Thyroid gland (tissue), 4 donors: ENCODE measurements at places on chromosomes 13 and 19. TPM values are rescaled to one million over a fixed set of nuclear protein-coding genes. Genes with fewer than 3 reads are reported as not detected.

GRCh38 chr19:8150998-8151766 is 1.8 kb upstream of the FBN3 start:
- peaks cover 40% of the 10 kb centered on the region for H3K4me1 ChIP-seq
- no peaks in the 10 kb centered on the region for H3K36me3 ChIP-seq
- no peak overlapping the region for H3K27ac ChIP-seq
- peak; percentile 66 for DNase-seq
- H3K4me3 ChIP-seq = no peak overlapping the region
- H3K27me3 ChIP-seq = no peaks in the 10 kb centered on the region

GRCh38 chr13:45328661-45329111 is 12.3 kb downstream of the TPT1 start:
- H3K4me1 ChIP-seq = peaks cover 53% of the 10 kb centered on the region
- H3K36me3 ChIP-seq = no peaks in the 10 kb centered on the region
- H3K4me3 ChIP-seq = no peak overlapping the region
- H3K27me3 ChIP-seq = no peaks in the 10 kb centered on the region
- H3K27ac ChIP-seq = peak overlapping the region; percentile 61

DNA sequence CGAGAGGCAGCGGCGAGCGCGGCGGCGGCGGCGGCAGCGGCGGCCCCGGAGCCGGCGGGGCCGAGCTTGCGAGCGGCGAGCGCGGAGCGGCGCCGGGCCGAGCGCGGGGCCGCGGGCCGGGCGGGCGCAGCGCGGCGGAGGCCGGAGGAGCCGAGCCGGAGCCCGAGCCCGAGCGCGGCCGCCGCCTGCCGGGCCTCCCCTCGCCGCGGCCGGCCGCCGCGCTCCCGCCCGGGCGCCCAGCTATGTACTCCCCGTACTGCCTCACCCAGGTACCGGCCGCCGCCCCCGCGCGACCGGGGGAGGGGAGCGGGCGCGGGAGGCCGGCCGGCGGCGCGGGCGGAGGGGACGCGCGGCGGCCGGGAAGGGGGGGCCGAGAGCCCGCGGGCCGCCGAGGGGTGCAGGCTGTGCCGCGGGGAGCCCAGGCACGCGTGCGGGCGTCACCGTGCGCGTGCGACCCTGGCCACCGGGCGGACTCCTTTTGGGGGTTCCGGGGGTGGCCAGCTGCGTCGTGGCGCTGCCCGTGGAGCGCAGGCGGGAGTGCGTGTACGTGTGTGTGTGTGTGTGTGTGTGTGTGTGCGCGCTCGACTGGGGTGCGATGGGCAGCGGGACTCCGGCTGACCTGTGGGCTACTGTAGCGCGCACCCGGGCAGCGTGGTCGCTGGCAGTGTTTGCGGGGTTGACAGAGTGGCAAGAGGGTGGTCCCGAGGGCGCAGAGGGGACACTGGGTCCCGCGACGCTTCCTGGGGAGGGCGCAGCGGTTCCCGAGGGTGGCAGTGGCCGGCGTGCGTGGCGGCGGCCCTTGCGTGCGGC is 526 bp downstream of the NFIX start:
- H3K36me3 ChIP-seq = no peaks in the 10 kb centered on the region
- H3K4me1 ChIP-seq = peaks cover 20% of the 10 kb centered on the region
- no peaks in the 10 kb centered on the region for H3K27me3 ChIP-seq
- H3K4me3 ChIP-seq = peak overlapping the region; percentile 86

The IGFL2 gene
- total RNA-seq = not detected

The GAPDHS gene
- 1.6 TPM for total RNA-seq

The RHPN2 gene
- 16.3 TPM for total RNA-seq

DNA sequence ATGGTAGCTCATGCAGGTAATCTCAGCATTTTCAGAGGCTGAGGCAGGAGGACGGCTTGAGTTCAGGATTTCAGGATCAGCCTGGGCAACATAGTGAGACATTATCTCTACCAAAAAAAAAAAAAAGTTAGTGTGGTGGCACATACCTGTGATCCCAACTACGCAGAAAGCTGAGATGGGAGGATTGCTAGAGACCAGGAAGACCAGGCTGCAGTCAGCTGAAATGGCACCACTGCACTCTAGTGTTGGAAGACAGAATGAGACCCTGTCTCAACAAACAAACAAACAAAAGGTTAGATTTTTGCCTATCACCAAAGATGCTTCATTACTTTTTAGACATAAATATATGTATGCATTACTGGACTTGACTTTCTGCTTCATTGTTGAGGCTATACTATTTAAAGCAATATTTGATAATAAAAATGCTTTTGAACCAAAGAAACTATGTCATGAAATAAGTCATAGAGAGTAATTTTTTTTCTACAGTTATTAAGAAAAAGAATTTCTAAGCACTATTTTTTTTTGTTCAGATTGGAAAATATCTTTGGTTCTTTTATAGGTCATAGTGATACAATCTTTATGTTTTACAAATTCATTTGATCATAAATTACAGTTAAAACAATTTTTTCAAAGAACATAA is 1180.1 kb upstream of the ATXN8OS start:
- no peaks in the 10 kb centered on the region for H3K27me3 ChIP-seq
- no peak overlapping the region for H3K4me3 ChIP-seq
- H3K27ac ChIP-seq = no peak overlapping the region
- no peaks in the 10 kb centered on the region for H3K4me1 ChIP-seq
- DNase-seq = no peak

The FLT3LG gene
- total RNA-seq = 7.3 TPM

DNA sequence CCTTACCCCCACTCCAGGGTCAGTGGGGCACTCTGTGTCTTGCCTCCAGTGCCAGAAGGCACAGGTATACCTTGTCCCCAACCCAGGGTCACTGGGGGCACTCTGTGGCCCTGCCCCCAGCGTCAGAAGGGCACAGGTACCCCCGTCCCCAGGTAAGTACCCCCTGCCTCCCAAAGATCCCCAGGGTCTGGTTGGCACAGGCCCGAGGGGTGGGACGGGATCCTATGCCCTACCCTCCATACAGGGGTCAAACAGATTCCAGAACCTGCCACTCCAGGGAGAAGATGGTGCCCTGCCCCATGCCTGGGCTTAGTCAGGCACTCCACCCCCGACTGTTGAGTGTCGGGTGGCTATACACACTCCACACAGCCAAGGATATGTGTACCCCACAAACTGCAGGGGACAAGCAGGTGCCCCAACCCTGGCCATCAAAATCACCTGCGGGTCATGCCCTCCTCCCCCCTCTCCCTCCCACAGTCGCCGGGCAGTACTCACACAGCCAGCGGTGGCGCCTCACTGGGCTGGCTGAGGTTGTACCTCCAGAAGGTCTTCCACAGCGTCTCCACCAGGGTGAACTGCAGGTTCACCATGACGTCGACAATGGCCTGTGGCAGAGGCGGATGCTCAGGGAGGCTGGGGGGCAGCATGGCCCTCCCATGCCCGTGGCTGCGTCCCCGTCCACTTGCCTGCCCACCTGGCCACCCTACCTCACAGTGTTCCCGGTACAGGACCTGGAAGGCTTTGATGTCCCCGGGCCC is 13.8 kb downstream of the DCAF15 start:
- no peak for DNase-seq
- H3K36me3 ChIP-seq = peaks cover 57% of the 10 kb centered on the region
- H3K4me1 ChIP-seq = no peaks in the 10 kb centered on the region
- H3K4me3 ChIP-seq = no peak overlapping the region
- no peak overlapping the region for H3K27ac ChIP-seq

GRCh38 chr19:55257461-55258420 is 1.1 kb downstream of the PPP6R1 start:
- peak overlapping the region; percentile 91 for H3K4me3 ChIP-seq
- H3K27me3 ChIP-seq = no peaks in the 10 kb centered on the region
- DNase-seq = peak; percentile 28
- peaks cover 49% of the 10 kb centered on the region for H3K4me1 ChIP-seq
- H3K36me3 ChIP-seq = no peaks in the 10 kb centered on the region

The ATP8B3 gene
- total RNA-seq = 1.6 TPM

DNA sequence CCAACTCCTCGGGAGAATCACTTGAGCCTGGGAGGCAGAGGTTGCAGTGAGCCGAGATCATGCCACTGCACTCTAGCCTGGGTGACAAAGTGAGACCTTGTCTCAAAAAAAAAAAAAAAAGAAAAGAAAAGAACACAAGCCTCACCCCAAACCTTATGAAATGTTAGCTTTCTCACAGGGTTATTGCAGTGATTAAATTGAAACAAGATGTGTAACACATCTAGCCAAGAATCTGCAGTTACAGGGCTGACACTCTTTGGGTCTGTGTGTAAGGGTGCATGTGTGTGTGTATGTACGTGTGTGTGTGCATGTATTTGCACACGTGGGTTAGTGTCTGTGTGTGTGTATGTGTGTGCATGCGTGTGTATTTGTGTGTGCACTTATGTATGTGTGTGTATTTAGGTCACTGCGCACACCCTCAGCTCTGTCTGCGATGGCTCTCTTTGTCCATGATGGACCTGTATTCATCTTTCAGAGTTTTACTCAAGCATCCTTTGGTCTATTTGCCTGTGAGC is 336.3 kb downstream of the UQCRFS1 start:
- H3K4me3 ChIP-seq = no peak overlapping the region
- no peaks in the 10 kb centered on the region for H3K36me3 ChIP-seq
- H3K27ac ChIP-seq = no peak overlapping the region
- H3K4me1 ChIP-seq = peaks cover 6% of the 10 kb centered on the region
- DNase-seq = no peak

DNA sequence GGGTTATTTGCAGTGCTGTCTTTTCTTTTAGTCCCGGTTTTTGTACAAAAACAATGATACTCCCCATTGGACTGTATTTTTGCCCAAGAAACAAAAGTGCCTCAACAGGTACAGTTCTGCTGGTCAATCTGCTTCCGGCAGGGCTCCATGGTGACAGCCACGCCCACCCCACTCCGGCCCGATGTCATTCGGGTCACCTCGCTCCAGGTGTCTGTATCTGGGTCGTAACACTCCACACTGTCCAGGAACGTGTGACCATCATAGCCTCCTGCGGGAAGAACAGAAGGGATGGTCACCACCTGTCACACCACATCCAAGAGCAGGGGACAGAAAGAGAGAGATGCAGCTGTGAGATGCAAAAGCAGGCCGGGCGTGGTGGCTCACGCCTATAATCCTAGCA is 16.6 kb downstream of the KEAP1 start:
- DNase-seq = no peak
- no peak overlapping the region for H3K27ac ChIP-seq
- no peak overlapping the region for H3K4me3 ChIP-seq
- H3K36me3 ChIP-seq = peaks cover 67% of the 10 kb centered on the region
- H3K4me1 ChIP-seq = no peaks in the 10 kb centered on the region

GRCh38 chr13:39379118-39379517 is 223.9 kb downstream of the LHFPL6 start:
- H3K4me3 ChIP-seq = no peak overlapping the region
- H3K27me3 ChIP-seq = no peaks in the 10 kb centered on the region
- no peak overlapping the region for H3K27ac ChIP-seq
- no peaks in the 10 kb centered on the region for H3K4me1 ChIP-seq

DNA sequence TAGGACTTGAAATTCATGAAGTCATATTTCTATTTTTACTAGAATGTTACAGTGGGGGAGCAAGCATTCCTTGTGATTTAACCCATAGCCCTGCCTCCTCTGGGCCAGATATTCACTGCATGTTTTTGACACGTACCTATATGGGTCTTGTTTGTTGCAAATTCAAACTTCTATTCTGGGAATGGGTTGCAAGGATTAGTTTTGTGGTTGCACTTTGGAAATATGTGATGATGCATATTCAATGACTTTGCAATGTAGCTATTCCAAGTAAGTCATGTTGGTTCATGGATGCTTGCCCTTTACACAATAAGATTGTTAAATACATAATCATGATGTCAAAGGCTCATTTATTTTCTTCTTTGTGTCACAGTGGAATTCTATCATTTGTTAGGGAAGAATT is 440.8 kb downstream of the TDRD3 start:
- no peaks in the 10 kb centered on the region for H3K27me3 ChIP-seq
- no peaks in the 10 kb centered on the region for H3K4me1 ChIP-seq
- H3K27ac ChIP-seq = no peak overlapping the region
- no peak for DNase-seq
